ENCODE measurements at places on chromosomes 2 and 18.

DNA sequence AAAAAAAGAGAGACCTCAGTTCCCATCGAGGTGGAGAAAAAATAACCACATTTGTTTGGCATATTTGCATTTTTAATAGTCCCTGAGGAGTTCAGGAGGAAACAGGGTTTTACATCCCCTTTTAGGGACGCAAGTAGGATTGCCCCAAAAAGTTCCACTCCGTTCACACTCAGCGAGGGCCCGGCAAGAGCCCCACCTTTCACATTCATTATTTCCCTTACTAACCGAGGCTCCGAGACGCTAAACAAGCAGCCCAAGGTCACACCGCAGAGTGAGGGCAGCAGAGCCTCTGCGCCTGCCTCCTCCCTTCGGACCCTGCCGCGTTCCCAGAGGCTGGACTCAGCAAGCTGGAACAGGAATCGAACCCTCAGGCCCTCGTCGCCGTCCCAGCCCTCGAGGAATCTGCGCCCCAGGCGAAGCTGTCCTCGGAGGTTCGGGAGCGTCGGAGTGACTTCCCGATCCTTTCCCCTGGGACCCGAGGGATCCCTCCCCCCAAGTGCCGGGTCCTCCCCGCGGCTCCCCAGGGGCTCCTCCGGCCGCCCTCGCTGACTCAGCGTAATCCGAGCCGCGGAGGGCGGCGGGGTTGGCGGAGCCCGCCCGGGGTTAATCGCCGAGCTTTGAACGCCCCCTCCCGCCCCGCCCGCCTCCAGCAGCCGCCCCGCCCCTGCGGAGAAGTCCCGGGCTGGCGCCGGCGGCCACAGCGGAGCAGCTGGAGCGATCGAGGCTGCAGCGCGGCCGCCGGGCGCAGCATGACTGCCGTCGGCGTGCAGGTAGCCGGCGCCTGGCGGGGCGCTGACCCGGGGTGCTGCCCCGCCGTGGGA is at the start of gene TMEM37:
TMEM37 (plus strand) TSS at position 700 of the 821 bp plus-strand sequence; CDS start at position 750, 50 bp downstream.
- no peak for DNase-seq

DNA sequence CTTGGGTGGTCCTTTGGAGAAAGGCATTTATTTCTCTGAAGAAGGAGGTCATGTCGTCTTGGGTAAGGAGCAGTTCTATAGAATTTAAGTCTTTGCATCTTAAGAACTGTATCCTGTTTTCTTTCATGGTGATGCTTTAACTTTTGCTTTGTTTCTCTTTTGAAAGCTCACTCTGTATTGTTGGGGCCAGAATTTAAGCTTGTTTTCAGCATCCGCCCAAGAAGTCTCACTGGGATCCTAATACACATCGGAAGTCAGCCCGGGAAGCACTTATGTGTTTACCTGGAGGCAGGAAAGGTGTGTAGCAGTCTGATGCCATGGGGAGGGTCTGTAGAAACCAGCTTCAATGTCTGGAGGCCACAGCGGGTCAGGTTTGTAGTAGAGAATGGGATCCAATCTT is 64.7 kb upstream of the TTC39C start:
- no peak for DNase-seq

GRCh38 chr2:38442643-38443541 is 65.8 kb upstream of the ATL2 start:
- DNase-seq, result no peak

- DNase-seq, result no peak
Measured at GRCh38 chr18:69648486-69648885, 247.8 kb downstream of the DOK6 start.

GRCh38 chr2:173957517-173957916 is 7.7 kb downstream of the SP3 start:
- DNase-seq, result no peak

DNA sequence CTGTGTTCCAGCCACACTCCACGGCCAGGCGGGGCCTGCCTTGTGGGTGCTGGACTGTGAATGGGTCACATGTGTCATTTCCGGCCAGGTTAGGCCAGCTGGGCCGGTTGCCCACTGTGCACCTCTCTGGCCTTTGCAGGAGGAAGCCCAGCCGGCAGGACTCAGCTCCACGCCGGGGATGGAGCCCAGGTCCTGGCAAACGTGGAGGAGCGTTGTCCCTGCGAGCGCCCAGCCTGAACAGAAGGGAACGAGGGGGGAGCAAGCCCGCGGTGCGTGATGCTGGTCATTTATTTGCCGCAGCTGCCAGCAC is 152.9 kb downstream of the PXDN start:
- DNase-seq, result no peak

- DNase-seq, result no peak
Measured at GRCh38 chr18:75624869-75625268, 197.4 kb upstream of the SMIM21 start.

DNA sequence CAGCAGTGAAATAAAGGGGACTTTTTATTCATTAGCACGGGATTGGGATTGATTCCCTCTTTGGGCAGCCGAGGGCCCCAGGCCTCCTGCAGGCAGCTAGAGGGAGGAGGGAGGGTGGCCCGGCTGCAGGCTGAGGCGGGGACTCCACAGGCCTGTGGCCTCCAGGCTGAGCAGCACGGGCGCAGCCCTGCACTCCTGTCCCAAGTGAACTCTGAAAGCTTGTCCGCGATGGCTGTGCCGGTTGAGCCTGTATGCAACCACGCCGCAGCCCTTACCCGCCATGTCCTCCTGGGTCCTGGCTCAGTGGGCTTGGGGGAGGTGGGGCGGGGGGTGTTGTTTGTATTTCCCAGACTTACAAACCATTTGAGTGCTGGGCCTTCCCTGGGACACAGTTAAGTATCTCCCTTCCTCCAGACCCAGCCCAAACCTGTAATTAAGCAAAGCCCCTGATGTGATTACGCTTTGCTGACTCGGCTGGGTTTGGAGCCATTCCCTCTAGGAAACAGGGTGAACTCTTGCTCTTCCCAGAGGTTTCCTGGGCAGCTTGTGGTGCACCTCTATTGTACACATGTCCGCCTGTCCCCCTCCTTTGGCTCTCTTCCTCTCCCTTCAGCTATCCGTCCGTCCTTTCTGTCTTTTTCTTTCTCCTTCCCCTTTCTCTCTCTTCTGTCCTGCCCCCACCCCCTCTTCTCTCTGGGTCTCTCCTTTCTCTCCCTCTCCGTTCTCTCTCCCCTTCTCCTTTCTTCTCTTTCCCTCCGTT is 5.3 kb downstream of the GLI2 start:
- no peak for DNase-seq

DNA sequence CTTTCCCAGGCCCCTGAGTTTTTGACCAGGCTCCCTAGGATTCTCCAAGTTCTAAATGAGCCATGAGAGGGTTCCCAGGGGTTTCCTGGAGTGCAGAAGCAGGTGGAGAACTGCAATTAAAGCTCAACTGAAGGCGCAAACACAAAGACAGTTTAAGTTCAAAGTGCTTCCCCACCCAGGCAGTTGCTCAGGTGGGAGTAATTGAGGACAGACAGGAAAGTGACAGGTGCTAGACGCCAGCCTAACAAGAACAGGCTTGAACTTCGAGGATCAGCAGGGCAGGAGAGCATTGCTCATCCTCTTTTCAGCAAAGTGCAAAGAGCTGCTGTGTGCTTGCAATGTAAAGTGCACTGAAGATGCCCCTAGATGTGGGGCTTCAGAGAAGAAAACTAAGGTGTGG is 77.2 kb upstream of the ST8SIA3 start:
- no peak for DNase-seq

GRCh38 chr2:43634604-43635306 is 2.3 kb upstream of the PLEKHH2 start:
- no peak for DNase-seq

DNA sequence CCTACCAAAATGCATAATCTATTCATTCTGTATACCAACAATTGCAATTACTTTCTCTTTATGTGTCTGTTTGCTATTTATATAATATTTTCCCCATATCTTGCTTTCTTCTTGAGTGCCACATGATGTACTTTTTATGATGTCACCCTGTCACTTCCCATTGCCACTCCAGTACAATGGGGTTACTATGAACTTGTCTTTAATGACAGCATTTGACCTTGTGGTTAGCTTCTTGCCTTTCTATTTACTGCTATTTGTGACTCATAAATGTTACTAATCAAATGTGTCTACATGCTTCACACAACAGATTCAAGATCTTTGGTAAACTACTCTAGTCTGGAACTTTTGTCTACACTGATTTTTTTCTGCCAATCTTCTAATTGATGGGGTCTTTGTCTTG is 486.3 kb downstream of the NR4A2 start:
- no peak for DNase-seq

DNA sequence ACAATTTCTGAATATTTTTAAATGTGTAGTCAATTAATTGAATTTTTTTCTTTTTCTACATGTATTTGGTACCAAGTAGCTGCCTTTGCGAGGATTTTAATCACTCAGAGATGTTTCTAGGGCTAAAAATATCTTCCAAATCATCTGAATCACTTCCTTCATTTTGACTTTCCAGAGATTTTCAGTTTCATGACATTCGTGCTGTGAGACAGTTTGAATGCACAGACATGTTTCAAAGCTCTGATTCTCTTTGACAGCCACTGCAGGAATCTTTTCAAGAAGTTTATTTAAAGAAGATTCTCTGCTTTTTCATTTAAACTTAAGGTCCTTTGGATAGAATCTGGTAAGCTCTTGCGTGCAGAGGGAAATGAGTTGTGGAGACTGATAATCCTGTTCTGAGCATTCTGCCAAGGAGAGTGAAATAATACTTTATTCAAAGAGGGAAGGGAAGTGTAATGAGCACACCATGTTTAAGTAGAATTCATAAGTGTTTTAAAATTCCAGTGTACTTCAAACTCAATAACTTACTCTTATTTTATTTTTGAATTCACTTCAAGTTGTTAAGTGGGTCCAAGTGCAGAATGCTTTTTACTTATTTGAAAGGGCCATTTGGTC is 9.7 kb downstream of the CYBRD1 start:
- DNase-seq, result no peak

- DNase-seq, result no peak
Measured at GRCh38 chr2:241237949-241238371, 49.5 kb downstream of the ANO7 start.

DNA sequence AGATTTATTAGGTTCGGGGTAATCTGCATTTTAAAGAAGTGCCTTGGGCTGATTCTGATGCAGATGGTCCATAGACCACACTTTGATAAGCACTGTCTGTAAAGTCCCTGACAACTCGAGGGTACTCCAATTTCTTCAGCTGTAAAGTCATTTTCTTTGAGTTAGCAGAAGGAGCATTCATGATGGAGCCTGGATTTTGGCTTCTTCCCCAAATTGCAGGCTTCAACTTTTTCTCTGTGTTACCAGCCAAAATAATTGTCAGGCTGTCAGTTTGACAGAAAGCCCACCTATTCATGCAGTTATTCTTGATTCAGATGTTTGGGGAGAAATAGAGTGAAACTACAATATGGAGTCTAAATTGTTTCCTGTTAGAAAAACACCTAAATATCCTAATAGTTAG is 66.0 kb downstream of the RPL37A start:
- no peak for DNase-seq
